ENCODE measurements at places on chromosomes 1 and 21.

- DNase-seq: no peak
These were observed 56.7 kb downstream of the LRRN2 start for GRCh38 chr1:204628868-204629267.

DNA sequence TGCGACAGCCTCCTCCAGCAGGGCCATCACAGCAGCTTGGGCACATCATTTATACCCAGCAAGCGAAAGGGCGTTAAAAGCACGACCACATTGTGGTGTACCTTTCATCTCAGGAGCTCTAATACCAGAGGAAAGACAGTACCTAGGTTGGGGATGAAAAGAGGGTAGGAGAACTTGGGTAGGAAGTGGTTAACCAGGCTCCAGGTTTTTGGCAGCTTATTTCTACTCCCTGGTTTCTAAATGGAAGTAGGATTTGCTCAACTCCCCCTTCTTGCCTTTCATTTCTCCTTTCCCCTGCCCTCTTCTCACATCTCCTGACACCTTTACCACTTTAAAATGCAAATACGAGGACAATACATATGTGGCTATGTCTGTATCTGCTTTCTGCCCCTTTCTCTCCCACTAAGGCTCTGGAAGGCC lies 30.2 kb downstream of the FAM177B start:
- DNase-seq: no peak

DNA sequence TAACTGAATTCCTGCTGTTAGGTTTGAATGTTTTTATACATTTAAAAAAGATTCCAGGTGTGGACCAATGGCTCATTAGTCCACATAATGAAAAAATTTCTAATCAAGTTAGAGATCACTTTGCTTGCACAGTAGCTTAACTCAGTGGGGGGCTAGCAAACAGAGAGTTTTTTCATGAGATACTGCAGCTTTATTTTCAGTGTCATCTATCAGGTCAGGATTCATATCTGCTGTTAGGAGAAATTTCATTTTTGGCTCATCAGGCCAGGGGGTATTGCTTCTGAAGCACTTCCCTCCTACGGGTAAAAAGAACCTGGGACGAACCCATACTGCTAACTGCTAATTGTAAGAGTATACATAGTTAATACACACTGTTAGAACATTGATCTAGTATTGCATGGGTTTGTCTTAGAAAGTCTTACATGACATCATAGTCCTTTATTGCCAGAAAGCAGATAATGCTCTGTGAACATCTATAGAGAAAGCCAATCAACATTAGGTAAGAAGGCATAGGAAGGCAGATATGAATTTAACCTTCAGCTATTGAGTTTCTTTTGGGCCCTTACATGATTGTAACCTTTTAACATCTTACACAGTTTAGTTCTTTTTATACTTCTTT lies 38.0 kb downstream of the ADGRL2 start:
- DNase-seq: no peak

- peak; percentile 29 for DNase-seq
These were observed 46.5 kb downstream of the PSMG1 start for GRCh38 chr21:39136711-39137110.

GRCh38 chr1:23537296-23537973 lies 6.4 kb upstream of the E2F2 start:
- DNase-seq: no peak

All from activated CD8-positive, alpha-beta memory T cell treated with anti-CD3 and anti-CD28 coated beads, Interleukin-2, amount 10 ng/mL, durations not matched to agents 7 days and 5 days (primary cell).